Stimulated activated CD4-positive, alpha-beta T cell treated with anti-CD3 and anti-CD28 coated beads, Interleukin-12 subunit alpha, Interleukin-12 subunit beta, amount 100 ng/mL, for 48 hours (primary cell): ENCODE measurements at places on chromosomes 7 and 10.

GRCh38 chr10:97200616-97201015 lies 14.9 kb upstream of the SLIT1 start:
- DNase-seq = no peak

DNA sequence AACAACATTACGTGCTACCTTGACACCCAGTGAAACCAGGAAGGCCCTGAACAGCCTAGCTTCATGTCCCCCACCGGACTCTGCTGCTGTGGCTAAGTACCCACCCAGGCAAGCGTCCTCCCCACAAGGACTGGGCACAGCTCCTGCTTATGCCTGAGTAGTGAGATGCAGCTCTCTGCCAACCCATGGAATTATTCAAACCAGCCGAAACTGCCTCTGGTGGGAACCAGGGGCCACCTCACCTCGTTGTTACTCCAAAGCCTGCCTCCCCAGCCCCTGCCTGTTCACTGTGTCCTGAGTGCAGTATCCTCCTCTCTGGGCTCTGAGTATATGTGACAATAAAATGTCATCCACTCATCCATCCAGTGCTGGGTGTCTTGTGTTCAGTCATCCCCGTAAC lies 52.4 kb downstream of the CAMK2B start:
- no peak for DNase-seq

GRCh38 chr7:84975586-84976185 lies 211.2 kb downstream of the SEMA3D start:
- DNase-seq = no peak

DNA sequence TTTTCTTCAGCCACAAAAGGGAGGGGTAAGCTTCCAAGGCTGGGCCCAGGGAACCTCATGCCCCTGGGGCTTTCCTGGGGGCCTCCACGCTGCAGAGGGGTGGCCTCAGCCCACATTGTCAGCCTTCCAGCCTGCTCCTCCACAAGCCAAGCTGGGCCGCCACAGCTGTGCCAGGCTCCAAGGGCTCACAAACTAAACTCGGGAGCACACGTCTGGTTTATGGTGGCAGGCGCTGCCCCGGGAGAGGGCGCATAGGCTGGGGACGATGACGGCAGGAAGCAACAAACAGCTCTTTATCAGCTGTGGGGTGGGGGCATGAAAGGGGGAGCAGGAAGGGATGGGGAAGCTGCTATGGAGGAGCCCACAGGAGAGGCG lies 6.3 kb upstream of the CDH23 start:
- no peak for DNase-seq

GRCh38 chr10:96406091-96406490 lies 47.3 kb upstream of the OPALIN start:
- DNase-seq = no peak

DNA sequence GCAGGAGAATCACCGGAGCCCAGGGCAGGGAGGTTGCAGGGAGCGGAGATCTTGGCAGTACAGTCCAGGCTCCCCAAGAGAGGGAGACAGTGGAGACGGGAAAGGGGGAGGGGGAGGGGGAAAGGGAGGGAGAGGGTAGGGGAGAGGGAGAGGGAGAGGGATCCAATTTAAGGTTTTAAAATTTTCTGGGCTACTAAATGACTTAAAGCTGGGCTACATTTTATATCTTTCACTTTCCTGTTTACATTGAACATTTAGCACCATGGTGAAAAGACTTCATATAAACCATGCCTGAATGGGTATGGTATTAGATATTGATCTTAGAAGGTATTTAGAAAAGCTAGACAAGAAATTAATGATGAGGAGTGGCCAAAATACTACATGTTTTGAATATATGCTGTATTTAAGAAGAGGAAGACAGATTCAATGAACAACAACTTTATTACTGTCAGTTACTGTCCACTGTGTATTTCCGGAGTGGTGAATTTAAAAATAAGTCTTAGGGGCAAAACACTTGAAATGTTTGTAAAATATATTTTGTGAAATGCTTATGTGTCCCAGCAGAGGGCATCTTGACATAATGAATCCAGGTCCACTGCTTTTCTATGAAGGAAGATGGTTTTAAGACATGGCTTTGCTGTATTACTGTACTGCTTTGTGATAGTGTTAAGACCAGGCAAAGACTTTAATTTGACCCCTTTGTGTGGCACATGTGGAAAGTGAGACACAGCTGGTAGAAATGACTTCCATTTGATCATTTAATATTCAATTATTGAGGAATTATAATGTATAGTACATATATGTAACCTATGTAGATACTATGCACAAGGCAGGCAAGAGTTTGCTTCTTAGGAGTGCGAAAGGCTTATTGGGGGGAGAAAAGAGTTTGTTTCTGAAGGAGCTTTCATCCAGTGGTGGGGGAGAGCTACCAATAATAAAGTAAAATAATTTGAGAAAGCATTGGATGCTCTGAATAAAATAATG lies 52.8 kb downstream of the NRF1 start:
- no peak for DNase-seq

GRCh38 chr7:144508702-144509101 lies 105.2 kb upstream of the NOBOX start:
- no peak for DNase-seq

GRCh38 chr10:69878038-69878437 lies 76.3 kb downstream of the COL13A1 start:
- no peak for DNase-seq

DNA sequence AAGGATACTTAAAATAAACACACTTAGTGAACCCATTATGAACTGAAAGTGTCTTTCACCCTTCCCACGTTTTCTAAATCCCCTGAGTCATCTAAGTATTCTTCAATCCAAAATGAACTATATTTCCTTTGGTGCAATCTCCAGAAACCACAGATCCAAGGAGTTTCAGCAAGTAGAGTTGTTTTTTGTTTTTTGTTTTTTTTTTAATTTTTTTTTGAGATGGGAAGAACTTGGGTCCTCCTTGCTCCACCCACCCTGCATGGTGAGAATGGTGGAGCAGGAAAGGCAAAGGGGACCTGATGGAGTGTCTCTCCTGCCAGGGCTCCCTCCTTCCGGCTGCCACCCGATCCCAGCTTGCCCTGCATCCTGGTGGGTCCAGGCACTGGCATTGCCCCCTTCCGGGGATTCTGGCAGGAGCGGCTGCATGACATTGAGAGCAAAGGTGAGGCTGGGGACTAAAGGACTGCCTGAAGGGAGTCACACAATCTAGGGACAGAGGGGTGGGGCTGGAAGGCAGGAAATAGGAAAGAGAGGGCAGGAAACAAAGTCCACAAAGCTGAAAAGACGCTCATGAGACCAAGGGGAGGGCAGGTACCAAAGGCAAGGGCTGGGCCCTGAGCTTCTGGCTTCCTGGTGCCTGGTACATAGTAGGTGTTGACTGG lies 12.1 kb downstream of the ATG9B start:
- DNase-seq = no peak

- DNase-seq = no peak
Measured at GRCh38 chr10:107561136-107561650, 396.7 kb upstream of the SORCS1 start.

DNA sequence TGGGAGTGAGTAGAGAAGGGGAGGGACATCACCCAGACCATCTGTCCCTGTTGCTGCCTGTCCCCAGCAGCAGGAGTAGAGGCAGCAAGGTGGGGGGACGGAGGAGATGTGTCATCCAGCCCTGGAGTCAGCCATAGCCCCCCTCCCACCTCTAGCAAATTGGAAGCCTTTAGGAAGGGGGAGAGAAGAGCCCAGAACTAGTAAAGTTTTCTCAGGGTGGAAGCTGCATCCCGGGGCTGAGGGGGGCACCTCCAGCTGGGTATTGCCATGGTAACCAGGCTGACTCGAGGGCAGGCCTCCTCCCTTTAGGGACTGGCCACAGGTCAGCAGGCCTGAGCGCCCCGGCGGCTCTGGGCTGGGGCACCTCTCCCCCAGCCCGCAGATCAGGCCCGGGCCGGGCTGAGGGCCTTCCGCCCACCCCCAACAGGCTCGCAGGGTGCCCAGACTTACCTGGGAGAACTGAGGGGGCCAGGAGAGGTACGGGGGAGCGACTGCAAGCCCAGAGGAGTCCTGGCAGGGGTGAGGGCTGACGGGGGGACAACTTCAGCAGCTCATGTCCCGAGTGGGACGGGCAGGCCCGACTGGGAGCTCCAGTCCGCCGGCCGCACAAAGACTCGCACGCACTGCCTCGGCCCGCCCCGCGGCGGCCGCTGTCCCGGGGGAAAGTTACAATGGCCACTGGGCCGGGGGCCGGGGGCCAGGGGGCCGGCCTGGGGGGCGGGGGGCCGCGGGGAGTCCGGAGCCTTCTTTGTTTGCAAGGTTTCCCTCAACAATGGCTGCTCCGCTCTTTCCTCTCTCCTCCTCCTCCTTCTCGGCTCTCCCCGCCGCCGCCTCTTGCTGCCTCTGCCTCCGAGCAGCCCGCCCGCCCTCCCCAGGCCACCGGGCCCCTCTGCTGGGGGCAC lies 6.0 kb downstream of the LDB1 start:
- DNase-seq = no peak

DNA sequence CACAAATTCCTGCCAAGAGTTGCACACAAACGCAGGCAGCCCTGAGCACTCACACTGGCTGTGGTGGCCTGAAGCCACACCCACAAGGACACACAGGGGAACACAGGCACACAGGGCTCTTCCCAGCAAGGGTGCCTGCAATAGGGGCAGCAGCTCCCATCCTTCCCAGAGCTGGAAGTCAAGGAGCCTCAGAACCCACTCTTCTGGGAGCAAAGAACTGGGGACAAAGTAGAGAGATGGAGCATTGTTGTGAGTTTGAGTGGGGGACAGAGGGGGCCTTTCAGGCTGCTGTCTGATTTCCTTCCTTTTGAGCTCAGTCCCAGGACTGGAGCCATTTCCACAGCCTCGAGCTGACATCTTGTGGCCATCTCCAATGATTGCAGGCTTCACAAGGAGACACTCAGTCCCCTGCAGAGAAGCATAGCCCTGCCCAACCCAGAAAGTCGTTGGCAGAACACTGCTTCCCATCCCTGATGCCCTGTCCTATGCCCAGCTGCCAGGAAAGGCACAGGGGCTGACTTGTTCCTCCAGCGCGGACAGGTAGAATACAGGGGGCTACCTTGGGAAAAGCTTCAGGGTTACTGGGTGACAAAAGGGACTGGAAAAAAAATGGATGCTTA lies 34.4 kb upstream of the SLF2 start:
- DNase-seq = peak; percentile 17

DNA sequence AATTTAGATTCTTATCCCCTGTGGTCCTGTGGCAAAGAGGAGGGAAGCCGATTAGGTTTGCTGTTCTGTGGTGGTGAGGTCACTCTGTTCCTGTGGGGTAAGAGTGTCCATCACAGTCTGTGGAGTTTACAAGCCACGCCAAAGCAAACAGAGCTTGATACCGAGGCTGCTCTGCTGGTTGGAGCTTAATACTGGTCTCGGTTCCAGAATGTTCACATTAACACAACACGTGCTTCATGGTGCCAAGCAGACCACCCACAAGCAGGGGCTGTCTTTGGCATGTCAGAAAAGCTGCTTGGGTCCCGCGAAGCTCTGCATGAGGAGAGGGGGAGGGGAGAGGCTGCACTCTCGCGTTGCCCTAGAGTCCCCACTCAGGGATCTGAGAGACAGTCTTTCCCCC lies 47.5 kb downstream of the DNAJB6 start:
- DNase-seq = no peak

DNA sequence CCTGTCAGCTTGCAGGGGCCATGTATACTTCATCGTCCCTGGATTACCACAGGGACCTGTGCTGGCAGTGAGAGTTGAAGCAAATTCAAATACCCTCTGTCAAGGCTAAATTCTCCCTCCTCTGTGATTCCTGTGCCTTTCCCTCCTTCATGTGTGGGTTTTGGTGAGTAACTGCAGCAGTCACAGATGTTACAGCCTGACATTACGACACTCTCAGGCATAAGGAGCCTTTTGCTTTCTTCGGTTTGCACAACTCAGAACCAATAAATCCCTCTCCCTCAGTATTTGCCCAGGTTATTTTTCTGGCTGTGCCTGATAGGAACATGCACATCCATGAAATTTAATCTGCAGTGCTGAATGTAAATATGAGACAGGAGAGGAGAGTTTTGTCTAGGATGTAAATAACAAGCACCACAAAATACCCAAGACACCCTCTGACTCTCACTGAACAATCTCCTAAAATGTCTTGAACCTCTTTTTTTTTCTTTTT lies 997.2 kb upstream of the GHITM start:
- no peak for DNase-seq

- DNase-seq = no peak
Measured at GRCh38 chr7:20030417-20030816, 186.8 kb downstream of the MACC1 start.

GRCh38 chr10:45427262-45427969 lies 53.4 kb downstream of the ALOX5 start:
- DNase-seq = no peak

DNA sequence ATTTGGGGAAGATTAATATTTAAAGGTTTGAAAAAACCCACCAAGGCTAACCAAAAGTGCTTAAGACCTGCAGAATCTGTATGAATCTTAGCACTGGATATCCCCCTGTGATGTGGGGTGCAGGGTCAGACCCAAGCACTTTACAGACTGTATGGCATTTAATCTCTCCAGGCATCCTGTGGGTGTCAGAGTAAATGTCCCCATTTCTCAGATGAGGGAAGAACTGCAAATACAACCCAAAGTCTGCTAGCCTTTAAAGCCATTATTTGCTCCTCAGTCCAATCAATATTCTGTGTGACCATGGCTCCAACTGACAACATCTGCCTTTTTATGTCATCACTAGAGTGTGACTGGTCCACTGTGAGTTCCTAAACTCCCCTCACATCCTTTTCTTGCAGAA lies 10.0 kb upstream of the MBL2 start:
- no peak for DNase-seq

DNA sequence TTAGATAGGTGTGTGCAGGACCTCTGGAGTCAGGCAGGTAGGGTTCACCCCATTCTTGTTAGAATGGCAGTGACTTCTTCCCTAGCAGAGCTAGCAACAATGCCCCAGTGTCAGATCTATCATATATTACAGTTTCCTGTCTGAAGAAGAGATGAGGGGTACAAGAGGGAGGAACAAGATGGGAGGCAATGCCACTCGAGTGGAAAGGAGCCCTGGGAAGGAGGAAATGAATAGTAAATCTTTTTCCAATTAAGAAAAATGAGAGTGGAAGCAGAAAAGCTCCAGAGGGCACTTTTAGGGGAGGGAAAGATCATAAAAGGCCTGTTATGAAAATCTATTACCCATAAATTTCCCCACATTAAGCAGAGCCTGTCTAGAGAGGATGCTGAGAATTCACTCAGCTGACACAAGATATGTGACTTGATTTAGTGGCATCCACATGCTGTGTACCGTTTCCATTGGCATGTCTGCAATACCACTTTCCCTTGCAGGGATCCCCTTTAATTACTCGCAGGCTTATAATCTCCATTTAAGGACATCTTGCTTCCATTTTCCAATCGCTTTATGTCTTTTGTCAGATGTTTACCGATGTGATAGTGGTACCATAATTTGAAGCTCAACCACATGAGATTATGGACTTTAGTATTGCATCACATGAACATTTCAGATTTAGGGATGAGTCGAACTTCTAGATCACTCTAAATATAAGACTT lies 70.0 kb upstream of the AGBL3 start:
- no peak for DNase-seq

GRCh38 chr10:44233561-44234482 lies 151.1 kb downstream of the CXCL12 start:
- no peak for DNase-seq

- DNase-seq = no peak
Measured at GRCh38 chr7:5456409-5456808, 32.8 kb upstream of the TNRC18 start.

GRCh38 chr10:110966146-110966545 lies 46.7 kb downstream of the SHOC2 start:
- DNase-seq = no peak
